ENCODE measurements at places on chromosomes 6 and 20. TPM values are rescaled to one million over a fixed set of nuclear protein-coding genes. Genes with fewer than 3 reads are reported as not detected.

The PRR18 gene
- total RNA-seq, result 0.52 TPM

The NRSN1 gene
- not detected for total RNA-seq

The CCN6 gene
- total RNA-seq, result not detected

The AVP gene
- total RNA-seq, result not detected

The TXLNB gene
- total RNA-seq, result 60.0 TPM

The ANKRD66 gene
- not detected for total RNA-seq

The DEFB132 gene
- total RNA-seq, result not detected

The OTOR gene
- not detected for total RNA-seq

The PLEKHG1 gene
- total RNA-seq, result 13.6 TPM

The DACT2 gene
- 2.6 TPM for total RNA-seq

The SOBP gene
- total RNA-seq, result 20.4 TPM

The C20orf144 gene
- not detected for total RNA-seq

The FRK gene
- 1.6 TPM for total RNA-seq

The CENPW gene
- 4.2 TPM for total RNA-seq

The TRIM40 gene
- total RNA-seq, result not detected

The LZTS3 gene
- 1.6 TPM for total RNA-seq

The C6orf15 gene
- total RNA-seq, result not detected

The DEFB124 gene
- not detected for total RNA-seq

The SIRPD gene
- total RNA-seq, result not detected

The FLOT1 gene
- 44.9 TPM for total RNA-seq
